ENCODE measurements at places on chromosomes 16 and 17.
A peak's percentile ranks its signal among the peaks of the same experiment; 100 is the strongest.

- no peak for DNase-seq
These were observed 11.5 kb downstream of the UBALD2 start for GRCh38 chr17:76276461-76277299.

DNA sequence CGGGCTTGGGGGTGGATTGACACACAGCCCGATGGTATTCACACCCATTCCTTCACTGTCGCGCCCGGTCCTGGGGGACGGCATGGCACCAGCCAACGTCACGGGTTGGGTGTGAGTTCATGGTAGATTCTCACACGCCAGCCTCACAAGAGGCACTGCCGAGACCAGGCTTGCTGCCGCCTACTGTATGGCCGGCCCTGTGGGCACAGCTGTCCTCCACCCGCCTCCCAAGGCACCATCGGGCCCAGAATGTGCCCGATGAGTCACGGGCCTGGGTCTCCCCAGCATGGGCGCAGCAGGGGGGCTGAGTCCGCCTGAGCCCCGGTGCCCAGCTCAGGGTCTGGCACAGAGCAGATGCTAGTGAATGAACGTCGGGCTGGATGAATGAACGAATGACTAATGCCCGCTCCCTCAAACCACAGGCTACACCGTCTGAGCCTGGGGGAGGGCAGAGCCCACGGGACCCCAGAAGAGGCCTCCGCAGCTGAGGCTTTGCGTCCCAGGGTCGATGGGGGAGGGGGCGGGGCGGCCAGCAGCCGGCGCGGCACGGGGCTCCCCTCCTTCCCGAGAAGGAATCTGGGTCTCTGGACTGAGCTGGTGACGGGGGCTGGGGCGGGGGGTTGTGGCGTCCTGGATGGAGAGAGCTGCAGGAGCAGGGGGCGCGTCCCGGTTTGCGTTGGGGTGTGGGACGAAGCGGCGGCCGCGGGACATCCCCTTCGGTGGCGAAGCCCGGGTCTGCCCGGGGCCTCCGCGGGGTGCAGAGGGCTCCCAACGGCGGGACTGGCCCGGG is 829 bp downstream of the PITPNM3 start:
- DNase-seq = peak; percentile 44

GRCh38 chr17:4003501-4004421 is 39.5 kb upstream of the ATP2A3 start:
- DNase-seq = no peak

DNA sequence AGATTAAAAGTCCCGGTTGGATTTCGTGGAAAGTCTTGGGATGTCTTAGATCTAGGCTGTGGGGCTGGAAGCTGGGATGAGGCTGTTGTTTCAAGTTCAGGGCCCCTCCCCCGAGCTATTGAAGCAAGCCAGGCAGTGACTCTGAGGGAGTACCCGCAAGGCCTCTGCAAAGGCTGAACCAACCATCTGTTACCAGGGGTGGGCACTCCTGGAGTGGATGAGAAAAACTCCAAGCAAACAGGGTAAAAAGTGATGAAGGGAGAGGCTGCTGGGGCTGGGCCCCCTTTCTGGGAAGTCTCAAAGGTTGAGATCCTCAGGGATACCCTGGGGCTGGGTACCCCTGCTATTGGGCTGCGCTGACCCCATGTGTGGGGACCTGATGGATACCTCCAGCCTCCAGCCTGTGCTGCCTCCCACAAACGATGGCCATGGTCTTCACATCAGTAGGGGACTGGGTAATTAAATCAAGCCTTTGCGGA is 82.4 kb upstream of the KIFC3 start:
- DNase-seq = no peak

DNA sequence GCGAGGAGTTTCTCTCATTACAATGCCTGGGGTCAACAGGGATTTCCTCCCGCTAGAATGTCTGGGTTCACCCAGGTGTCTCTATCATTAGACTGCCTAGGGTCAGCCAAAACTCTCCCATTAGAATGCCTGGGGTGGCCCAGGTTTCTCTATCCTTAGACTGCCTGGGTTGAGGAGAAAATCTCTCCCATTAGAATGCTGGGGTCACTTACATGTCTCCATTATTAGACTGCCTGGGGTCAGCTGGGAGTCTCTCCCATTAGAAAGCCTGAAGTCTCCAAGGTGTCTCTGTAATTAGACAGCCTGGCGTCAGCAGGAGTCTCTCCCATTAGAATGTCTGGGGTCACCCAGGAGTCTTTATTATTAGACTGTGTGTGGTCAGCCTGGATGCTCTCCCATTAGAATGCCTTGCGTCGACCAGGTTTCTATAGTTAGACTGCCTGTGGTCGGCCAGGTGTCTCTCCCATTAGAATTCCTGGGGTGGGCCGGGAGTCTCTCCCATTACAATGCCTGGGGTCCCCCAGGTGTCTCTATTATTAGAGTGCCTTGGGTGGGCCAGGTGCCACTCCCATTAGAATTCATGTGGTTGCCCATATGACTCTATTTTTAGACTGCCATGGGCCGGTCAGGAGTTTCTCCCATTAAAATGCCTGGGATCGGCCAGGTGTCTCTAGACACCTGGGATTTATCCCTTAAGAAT is 2272.1 kb downstream of the TP53TG3F start:
- DNase-seq = no peak

- no peak for DNase-seq
These were observed 14.0 kb downstream of the CPSF4L start for GRCh38 chr17:73247726-73248125.

GRCh38 chr17:47013341-47013740 is 34.3 kb upstream of the RPRML start:
- DNase-seq = no peak

DNA sequence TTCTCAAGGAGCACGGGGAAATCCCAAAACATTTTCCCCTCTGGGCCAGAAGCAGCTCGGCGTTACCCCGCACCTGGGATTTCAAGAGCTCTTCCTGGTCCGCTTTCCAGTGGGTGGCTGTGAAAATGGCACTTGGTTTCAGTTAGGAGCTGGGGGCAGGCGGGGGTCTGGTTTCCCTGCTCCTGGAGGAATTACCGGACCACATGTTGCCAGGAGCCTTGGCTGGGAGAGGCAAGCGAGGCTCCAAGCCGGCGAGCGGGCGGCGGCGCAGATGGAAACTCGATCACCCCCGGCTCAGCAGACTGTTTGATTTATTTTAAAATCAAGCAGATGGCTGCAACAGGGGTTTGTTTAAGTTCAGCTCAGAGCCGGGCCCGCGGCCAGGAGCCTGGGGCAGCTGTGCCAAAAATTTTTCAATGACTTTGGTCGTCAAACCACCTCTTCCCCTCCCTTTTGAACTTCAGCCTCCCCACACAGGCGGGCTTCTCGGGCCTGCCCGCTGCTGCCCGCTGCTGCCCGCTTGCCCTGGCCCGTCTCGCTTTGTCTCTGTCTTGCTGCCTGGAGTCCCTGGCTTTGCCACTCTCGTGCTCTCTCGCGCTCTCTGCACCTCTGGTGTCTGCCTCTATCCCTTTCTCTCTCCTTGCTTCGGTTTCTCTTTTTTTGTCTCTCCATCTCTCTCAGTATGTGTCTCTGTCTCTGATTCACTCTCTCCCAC is 108.0 kb upstream of the CIBAR2 start:
- no peak for DNase-seq
